ENCODE measurements at places on chromosomes 6 and 20.

- no peak for DNase-seq
Measured at GRCh38 chr6:160102956-160103824, 18.4 kb upstream of the SLC22A1 start.

DNA sequence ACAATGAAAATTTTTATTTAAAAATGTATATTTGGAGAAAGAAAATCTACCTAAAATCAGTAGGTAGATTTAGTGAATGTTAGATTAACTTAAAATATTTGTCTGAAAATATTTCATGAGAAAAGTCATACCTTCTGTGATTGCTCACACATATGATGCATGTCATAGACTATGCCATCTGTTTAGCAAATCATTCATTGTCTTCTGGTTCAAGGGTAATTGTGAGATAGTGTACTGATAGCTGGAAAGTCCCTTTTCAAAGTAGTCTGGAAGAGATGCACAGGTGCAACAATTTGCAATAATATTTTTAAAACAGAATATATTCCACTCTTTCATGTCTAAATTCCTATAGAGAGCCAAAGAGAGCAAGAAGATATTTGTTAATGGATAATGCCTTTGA lies 21.0 kb upstream of the RNF217 start:
- no peak for DNase-seq

- no peak for DNase-seq
Measured at GRCh38 chr6:135265278-135265677, 84.2 kb downstream of the MYB start.

- DNase-seq, result no peak
Measured at GRCh38 chr6:76435174-76435573, 362.7 kb upstream of the IMPG1 start.

GRCh38 chr6:102215425-102215824 lies 821.9 kb downstream of the GRIK2 start:
- no peak for DNase-seq

DNA sequence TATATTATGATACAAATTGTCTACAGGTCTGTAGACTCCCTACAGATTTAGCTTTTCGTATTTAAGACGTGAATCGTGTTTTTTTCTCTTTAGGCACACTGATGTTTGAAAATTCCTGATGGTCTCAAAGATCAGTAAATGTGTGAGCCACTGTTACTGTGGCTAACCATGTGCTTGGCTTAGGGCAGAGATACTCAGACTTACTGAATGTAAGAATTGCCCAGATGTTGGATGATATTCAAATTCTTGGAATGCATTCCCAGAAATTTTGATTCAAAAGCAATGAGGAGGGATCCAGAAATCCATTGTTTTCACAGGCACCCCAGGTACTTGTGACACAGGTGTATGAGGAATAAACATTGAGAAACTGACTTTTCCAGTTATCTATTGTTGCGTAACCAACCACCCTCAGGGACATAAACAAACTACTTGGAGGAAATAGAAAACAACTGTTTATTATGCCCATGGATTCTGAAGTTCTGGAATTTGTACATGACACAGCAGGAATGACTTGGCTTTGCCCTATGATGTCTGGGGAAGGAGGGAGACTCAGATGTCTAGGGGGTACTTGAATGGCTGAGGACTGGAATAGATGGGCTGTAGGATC lies 339.6 kb upstream of the CITED2 start:
- DNase-seq, result no peak

DNA sequence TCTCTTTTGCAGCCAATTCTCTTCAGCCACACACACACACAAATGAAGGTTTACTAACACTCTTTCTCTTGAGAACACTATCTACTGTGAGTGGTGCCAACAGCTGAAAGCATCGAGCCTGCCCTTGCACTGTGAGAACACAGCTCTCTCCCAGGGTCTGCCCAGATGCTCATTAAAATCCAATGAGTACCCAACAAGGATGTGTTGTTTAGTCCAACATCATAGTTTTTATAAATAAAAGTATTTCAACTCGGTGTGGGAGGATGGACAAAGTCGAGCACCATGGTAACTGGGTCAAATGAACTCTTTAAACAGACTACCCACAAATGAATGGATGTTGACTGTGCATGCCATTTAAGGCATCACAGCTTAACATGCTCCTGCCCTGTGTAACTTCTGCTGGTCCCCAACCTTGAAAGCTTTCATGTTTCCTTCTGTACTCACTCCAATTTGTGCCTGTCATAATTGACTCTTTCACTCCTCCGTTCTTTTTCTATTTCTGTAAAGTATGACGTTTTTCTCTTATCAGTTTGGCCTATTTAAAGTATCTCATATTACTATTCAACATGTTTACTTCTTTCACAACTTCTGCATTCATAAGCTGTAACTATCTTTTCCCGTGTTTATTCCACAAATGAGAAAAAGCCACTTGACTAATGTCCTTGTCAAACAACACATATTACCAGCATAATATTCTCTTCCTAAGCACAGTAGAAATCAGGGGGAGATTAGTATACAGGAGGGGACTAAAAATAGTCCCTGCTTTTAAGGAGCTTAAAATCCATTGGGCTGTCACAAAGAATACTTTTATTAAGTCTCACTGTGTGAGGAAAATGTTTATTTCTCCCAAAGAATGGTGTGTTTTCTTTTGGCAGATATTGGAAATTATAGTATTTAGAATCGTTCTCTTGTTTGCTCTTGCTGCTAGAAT lies 215.4 kb downstream of the RFPL4B start:
- no peak for DNase-seq

GRCh38 chr6:30922447-30922852 lies 8.4 kb downstream of the VARS2 start:
- DNase-seq, result no peak

All from right forelimb (tissue), 1 donor.